ENCODE measurements at places on chromosomes 2 and 18.
A peak's percentile ranks its signal among the peaks of the same experiment; 100 is the strongest.

DNA sequence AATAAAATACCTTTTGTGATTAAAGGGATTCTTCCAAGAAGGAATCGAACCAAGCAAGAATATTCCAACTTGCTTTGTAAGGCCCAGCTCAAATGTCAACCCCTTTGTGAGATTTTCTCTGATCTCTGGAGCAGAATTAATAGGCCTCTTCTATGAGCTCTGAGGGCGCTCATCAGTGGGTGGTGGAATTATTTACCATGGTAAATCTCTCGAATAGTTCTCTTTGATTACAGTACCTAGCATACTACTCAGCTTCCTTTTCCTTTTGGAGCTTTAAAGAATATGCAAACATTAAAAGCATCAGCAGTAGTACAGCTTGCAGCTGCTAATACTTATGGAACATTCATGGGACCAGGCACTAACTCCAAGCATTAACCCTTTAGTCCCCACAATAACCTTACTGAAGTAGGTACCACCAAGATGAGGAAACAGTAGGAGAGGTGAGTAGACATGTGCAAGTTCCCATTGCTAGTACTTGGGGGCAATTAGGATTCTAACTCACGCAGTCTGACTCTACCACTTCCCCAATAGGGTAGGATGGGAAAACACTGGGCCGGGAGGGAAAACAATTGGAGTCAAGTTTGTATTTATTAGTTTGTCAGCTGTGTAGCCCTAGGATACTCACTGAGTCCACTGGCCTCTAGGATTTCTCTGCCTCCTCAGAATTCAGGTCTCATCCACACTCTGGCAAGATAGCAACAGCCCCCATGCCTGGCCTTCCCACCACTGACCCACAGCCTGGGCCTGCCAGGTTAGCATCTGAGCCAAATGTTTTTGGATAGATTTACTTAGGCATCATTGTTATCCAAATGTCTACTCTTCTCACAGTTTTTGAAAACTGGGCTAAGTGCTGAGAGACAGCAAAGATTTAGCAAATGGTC lies 21.7 kb downstream of the ADD2 start:
- no peak for DNase-seq

DNA sequence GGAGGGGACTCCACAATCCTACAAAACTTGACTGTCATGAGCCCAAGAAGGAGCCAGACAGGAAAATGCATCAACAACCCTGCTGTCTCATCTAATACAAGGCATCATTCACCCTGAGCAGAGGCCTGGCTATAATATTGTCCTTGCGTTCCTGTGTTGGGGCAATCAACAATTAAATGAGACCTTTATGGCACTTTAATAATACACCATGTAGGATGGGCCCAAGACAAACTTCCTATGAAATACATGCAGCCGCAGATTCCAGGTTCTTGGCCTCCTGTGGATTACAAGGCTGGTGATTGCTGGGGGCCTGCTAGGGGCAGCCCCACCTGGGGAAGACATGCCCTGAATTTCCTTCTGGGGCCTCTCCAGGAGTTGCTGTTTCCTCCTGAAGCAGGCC lies 82.8 kb upstream of the PPP1CB start:
- no peak for DNase-seq

GRCh38 chr2:36425608-36426355 lies 70.2 kb downstream of the CRIM1 start:
- DNase-seq, result no peak

DNA sequence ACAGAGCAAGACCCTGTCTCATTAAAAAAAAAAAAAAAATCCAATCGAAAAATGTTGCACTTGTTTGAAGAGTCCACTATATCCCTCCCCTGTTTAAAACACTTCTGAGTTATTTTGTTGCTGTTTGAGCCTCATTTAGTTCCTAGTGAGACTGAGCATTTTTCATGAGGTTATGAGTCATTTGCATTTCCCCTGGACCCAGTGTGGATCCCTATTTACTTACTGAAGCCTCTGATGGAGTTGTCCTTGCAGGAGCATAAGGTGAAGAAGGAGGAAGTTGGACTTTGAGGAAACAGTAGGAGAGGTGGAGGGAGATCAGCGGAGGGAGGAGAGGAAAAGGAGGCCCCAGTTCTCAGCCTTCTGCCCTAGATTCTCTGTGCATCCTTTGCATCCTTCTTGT lies 5.1 kb downstream of the CXCR1 start:
- no peak for DNase-seq

GRCh38 chr2:109455731-109456691 lies 157.8 kb downstream of the SEPTIN10 start:
- DNase-seq, result no peak

GRCh38 chr2:120642646-120643045 lies 93.0 kb upstream of the GLI2 start:
- no peak for DNase-seq

GRCh38 chr2:29920631-29921559 lies 491 bp downstream of the ALK start:
- no peak for DNase-seq

GRCh38 chr2:200786423-200786822 lies 25.3 kb upstream of the BZW1 start:
- DNase-seq, result no peak

GRCh38 chr2:27296481-27296880 lies 11.8 kb downstream of the UCN start:
- no peak for DNase-seq

DNA sequence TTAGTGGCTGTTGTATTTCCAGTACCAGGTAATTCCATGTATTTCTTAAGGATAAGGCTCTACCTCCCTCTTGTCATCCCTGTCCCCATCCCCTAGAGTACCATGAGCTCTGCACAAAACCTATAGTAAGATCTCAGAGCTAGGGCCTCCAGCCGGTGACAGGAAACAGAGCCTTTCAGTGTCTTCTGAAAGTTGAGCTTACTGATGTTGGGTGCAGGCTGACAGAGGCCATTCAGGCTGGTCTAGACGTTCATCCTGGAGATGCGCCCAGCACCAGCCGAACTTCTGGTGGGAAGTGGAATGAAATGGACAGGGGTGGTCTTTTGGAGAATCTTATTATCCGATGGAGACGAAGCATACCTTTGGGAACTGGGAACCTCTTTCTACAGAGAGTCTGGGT lies 16.7 kb upstream of the LYPD6B start:
- DNase-seq, result no peak

- no peak for DNase-seq
Observed at GRCh38 chr2:23478933-23479683, 94.1 kb downstream of the KLHL29 start.

DNA sequence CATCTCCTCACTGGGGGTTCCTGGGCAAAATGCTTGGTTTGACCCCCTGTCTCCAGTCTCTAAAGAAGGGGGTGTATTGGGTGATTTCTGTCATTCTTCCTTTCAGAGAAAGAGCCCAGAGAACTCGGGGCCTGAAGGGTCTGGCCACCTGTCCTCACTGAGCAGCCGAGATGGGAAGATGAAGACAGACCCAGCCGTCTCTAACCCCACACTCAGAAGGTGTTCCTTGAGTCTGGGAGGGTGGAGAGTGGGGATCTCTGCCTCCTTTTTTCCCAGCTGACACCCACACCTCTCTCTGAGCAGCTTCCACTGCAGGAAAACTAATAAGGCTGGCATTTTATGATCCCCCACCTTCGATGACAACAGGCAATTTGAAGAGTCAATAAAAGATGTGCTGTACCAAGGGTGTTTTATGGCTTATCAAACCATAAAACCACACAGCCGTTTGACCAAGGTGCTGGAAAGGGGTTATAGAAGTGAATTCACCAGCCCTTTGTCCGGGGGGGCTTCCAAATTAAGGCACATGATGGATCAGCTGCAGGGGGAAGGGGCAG lies 213.8 kb downstream of the SMAD2 start:
- no peak for DNase-seq

- DNase-seq, result peak; percentile 80
Observed at GRCh38 chr2:64606479-64607363, 47.0 kb downstream of the SERTAD2 start.

- DNase-seq, result no peak
Observed at GRCh38 chr2:8312861-8313830, 368.7 kb upstream of the ID2 start.

- DNase-seq, result no peak
Observed at GRCh38 chr2:175435012-175435411, 253.5 kb upstream of the ATP5MC3 start.

DNA sequence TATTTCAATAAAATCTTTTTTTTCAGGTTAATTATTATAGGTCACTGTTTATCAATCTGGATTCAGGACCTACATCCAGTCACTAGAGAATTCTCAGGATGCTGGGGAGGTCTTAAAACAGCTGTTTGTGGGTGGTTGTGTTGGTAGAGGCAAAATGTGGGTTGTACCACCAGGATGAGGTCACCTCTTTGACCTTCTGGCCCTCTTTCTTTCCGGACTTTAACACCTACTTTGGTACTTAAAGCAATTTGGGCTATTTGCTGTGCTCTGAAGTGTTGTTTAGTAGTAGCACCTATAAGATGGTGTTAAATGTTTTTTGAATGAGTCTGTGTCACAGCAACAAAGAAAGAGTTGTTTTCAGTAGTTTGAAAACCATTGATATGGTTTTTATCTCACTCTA lies 14.6 kb downstream of the EML4 start:
- DNase-seq, result no peak

GRCh38 chr2:177520324-177520723 lies 127.8 kb downstream of the AGPS start:
- no peak for DNase-seq

Measured in activated effector memory CD4-positive, alpha-beta T cell treated with Interleukin-2 at 50 U/mL for 16 hours (primary cell).